ENCODE measurements at places on chromosomes 3 and 15. TPM values are rescaled to one million over a fixed set of nuclear protein-coding genes. Genes with fewer than 3 reads are reported as not detected.

DNA sequence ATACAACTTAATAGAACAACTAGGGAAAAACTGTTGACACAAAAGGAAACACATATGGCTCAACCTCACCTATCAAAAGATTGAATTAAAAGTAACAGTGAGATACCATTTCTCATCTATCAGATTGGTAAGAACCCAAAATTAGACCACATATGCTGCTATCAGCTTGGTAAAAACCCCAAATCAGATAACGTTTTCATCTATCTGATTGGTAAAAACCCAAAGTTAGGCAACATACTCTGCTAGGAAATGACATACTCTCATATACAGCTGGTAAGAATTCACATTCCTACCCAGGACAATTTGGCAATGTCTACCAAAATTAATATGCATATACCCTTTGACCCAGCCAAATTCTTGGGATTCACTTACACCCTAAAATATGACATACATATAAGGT is 26.3 kb downstream of the NRG4 start:
- no peak for DNase-seq

GRCh38 chr15:69508659-69509058 is 56.0 kb downstream of the RPLP1 start:
- no peak for DNase-seq

Gene GOLGA8G
- 0.14 TPM for polyA plus RNA-seq

DNA sequence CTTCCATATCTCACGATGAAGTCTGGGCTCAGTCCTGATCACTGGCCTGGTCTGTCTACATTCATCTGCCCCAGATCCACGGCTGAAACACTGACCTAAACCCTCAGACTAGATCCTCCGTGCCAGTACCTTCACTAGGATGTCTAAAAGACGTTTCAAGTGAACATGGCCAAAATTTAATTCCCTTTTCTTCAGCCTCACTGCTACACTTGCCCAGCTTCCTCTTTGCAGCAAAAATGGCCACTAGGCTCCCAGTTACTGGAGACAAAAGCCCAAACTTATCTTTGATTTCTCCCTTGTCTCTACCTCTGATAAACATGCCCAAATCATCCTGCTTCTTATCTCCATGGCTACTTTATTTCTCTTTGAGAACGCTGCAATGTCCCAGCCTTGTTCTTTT is 1.7 kb downstream of the RASSF1 start:
- no peak for DNase-seq

DNA sequence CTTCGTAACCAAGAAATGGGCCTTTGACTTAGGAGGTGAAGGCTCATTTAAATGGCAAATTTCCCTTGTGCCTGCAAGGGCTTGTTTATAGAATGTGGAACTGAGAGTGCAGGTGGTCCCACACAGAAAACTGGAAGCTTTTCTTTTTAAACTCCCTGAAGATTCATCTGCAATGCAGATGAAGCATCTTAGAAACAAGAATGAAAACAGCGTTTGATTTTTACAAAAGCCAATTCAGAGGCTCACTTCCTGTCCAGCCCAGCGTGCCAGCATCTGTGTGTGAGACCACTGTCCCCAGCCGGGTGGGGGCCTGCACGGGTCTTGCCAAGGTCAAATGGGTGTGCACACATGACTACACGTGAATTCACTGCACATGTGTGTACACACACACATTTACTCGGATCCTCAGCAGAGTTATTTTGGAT is 94.7 kb downstream of the LINGO1 start:
- no peak for DNase-seq

DNA sequence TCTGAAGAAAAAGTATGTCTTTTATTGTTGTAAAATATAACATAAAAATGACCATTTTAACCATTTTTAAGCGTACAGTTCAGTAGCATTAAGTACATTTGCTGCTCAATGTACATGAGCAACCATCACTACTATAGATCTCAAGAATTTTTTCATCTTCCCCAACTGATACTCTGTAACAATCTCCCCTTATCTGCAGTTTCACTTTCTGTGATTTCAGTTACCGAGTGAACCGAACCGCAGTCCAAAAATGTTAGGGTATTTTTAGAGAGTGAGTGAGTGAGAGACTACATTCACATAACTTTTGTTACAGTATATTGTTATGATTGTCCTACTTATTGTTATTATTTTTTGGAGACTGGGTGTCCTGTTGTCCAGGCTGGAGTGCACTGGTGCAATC is 9.0 kb upstream of the SLC25A26 start:
- no peak for DNase-seq

Gene GOLGA8J
- polyA plus RNA-seq: 1.6 TPM

- no peak for DNase-seq
These were observed 1.2 kb downstream of the CGNL1 start for GRCh38 chr15:57377478-57377847.

- DNase-seq: no peak
These were observed 183.9 kb downstream of the ARRDC4 start for GRCh38 chr15:98144388-98144787.

DNA sequence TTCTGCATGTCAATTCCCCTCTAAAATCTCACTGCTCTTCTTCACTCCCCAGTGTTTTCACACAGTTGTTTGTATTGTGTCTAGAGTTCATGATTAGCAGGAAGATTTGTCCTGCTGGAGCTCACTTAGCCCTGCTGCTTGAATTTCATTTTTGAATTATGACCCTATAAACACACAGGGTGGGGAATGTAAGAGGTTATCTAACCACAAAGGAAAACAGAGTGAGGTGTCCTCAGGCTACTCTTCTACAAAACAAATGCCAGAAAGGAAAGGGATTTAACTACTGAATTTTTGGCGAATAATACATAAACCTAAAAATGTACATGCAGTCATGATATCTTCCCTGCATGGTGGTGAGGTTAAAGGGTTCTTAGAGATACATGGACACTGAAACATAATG is 215.1 kb upstream of the CNTN4 start:
- no peak for DNase-seq

DNA sequence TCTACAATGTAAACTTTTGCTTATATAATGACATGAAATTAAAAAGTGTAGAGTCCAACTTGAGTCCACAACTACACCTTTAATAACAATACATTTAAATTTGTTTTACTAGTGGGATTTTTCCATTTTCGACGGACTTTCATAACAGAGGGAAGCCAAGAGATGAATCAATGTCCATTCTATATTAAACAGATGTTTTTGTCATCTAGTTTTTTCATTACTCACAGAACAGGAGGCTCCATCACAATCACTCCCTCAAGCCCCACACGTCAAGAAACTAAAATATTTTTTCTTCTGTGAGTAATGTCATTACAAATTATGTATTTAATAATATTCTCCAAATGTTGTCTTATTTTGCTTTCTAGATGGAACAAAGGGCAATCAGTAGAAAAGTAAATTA is 932.9 kb downstream of the ROBO1 start:
- no peak for DNase-seq

GRCh38 chr3:14503033-14503705 is 37.0 kb downstream of the GRIP2 start:
- no peak for DNase-seq

GRCh38 chr3:101156787-101157345 is 163.5 kb downstream of the IMPG2 start:
- DNase-seq: no peak

GRCh38 chr15:78640527-78641101 is 396 bp downstream of the CHRNB4 start:
- DNase-seq: no peak

Gene GOLGA6D
- polyA plus RNA-seq: 0.26 TPM

Gene CLDN18
- polyA plus RNA-seq: 1.6 TPM

DNA sequence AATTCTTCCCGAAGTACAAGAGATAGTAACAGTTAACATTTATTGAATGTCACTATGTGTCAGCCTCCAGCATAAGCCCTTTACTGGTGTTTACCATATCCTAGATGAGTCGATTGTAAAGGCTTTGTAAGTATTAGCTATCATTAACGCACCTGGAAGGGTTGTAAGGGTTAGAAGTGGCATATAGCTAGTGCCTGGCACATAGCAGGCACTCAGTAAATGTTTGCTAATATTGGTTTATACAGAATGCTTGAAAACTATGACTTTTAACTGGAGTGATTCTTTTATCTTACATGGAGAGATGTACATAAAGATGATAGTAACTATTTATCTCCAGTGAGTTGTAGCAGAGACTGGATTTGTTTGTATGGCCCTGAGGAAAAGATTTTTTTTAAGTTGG is 46.3 kb upstream of the ATP11B start:
- DNase-seq: no peak

Gene PPP1R14D
- polyA plus RNA-seq: not detected

- no peak for DNase-seq
These were observed 589.2 kb downstream of the ROBO1 start for GRCh38 chr3:79178471-79179180.

Gene CPN2
- polyA plus RNA-seq: 0.40 TPM

- no peak for DNase-seq
These were observed 114.8 kb downstream of the FILIP1L start for GRCh38 chr3:99999536-99999935.

DNA sequence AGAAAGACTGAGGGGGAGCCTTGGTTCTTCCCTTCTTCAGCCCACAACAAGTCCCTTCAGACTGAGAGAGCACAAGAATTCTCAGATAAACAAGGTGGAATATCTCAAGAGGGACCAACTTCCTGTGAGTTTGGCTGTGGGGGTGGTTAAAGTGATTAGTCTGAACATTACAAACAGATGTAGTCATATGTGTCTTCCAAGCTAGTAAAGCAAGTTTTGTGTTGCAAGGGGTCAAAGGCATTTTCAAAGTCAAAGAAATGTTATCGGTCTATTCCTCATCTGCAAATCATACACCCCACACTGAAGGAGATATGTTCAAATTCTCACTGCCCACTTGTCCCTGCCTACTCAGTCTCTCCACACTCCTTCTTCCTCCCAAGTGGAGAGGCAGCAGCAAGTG is 242.5 kb downstream of the FAM43A start:
- DNase-seq: no peak

DNA sequence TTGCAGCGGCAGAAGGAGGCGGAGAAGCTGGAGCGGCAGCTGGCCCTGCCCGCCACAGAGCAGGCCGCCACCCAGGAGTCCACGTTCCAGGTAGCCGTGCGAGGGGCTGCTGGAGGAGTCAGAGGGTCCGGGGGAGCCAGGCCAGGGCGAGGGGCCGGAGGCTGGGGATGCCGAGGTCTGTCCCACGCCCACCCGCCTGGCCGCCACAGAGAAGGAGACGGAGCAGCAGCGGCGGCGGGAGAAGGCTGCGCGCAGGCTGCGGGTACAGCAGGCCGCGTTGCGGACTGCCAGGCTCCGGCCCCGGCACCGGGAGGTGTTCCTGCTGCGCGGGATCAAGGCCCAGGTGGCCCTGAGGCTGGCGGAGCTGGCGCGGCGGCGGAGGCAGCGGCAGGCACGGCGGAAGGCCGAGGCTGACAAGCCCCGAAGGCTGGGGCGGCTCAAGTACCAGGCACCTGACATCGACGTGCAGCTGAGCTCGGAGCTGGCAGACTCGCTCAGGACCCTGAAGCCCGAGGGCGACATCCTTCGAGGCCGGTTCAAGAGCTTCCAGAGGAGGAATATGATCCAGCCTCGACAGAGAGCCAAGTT is 625.0 kb downstream of the MCTP2 start:
- no peak for DNase-seq

DNA sequence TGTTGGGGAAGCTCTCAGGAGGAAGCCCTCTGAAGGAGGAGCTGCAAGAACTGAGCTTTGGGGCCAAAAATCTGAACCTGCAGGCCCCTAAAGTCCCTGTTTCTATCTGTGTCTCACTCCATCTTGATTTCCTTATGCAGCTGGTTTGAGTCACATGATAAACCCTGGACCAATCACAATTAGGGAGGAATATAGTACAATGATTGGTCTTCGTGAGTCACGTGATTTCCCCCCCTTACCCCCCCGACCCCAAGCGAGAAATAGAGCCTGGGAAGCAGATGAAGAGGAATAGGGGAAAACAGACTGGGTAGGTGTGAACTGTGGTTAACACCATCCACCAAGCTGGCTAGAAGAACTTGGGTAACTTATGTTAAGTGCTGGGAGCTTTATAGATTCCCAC is 12.9 kb downstream of the CRABP1 start:
- no peak for DNase-seq

Gene SLC22A13
- polyA plus RNA-seq: 3.1 TPM

Gene ADAMTS9
- 48.7 TPM for polyA plus RNA-seq

- no peak for DNase-seq
These were observed 11.0 kb downstream of the TMED3 start for GRCh38 chr15:79321876-79322275.

DNA sequence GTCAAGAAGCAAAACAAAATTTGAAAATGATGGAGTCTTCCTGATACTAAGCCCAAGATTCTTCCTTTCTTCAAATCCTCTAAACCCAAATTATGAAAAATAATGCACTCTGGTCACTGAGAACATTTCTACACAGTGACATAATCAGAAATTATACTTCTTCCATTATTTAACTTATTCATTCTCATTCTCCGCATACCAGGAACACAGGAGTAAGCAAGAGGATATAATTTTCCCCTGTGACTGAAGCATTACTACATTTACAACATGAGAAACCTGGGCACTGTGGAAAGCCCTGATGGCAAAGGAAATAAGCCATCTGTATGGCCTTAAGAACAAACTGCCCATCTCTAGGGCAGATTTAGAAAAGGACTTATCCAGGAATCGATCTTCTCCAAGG is 47.0 kb downstream of the EXD1 start:
- DNase-seq: no peak

GRCh38 chr3:164723396-164723795 is 354.9 kb downstream of the SI start:
- DNase-seq: no peak

Gene DOCK3
- polyA plus RNA-seq: 1.6 TPM

DNA sequence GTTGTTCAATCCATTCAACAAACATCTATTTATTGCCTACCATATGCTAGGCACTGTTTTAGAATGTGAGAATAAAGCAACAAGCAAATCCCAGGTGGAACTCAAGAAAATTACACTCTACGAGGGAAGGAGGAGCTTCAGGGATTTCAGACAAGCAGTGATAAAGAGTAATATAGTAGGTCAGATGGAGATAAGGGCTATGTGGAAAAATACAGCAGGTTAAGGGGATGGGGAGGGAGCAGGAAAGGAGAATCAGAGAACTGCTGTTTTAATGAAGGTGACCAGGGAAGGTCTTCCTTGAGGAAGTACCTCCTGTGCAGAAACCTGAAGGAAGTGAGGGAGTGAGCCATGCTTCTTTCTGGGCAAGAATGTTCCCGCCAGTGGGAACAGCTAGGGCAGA is 47.2 kb upstream of the NEO1 start:
- DNase-seq: no peak

GRCh38 chr15:40043927-40044716 is 5.1 kb upstream of the SRP14 start:
- no peak for DNase-seq

Gene KCNMB3
- 6.8 TPM for polyA plus RNA-seq

Measured in left renal pelvis (tissue), 4 donors.